ENCODE measurements at places on chromosomes 2 and 18.

- no peak for DNase-seq
Observed at GRCh38 chr2:154537024-154537423, 161.5 kb upstream of the KCNJ3 start.

DNA sequence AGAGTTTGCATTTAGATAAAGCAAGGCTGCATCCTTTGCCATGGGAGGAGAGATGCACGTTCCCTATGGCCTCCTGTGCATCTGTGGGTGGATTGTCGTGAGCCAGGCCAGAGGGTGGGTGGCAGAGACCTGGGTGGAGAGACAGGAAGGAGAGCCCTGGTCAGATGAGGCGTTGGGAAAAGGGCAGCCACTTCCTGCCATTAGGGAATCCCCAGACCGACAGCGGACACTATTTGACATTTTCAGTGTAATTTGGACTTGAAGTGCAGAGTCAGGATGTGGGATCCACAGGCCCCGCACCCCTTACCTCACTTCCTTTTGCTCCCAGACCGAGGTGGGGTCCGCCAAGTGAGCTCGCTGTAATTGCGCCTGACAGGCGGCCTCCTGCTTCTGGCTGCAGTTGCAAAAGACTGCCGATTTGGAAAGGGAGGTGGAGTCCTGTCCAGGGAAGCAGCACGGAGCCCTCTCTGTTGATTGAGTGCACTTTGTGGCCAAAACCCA, 150.0 kb downstream of the DYSF start:
- no peak for DNase-seq

GRCh38 chr18:49020621-49021021, 69.9 kb upstream of the SMAD7 start:
- DNase-seq, result no peak

DNA sequence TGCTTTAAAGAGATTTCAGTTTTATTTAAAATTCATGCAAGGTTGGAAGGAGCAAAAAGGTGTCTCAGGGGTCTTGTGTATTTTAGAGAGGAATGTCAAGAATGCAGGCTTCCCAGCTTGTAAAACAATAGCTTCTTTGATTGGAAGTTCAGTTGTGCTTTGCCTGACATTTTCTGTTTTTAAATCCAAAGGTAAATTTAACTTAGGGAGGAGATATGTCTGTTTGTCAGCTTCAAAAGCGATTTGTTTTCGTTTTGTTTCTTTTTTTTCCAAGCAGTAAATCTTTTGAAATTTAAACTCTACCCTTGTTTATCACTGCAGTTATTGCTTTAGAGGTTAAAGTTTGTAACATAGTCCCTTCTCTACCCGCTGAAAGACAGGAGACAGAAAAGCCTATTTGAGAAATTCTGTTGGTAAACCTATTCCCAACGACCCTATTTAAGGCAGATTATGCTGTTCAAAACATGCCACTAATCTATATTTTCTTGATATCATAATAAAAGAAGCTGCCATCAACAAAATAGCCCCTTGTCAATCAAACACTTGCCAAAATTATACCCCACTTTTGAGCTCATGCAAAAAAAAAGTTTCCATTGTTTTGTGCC, 639.6 kb downstream of the IRS1 start:
- DNase-seq, result no peak

- no peak for DNase-seq
Observed at GRCh38 chr2:24793761-24794435, 673 bp downstream of the CENPO start.

- no peak for DNase-seq
Observed at GRCh38 chr18:69996951-69997798, 49.5 kb upstream of the CD226 start.

GRCh38 chr2:178731300-178731699, 75.9 kb downstream of the TTN start:
- DNase-seq, result no peak

DNA sequence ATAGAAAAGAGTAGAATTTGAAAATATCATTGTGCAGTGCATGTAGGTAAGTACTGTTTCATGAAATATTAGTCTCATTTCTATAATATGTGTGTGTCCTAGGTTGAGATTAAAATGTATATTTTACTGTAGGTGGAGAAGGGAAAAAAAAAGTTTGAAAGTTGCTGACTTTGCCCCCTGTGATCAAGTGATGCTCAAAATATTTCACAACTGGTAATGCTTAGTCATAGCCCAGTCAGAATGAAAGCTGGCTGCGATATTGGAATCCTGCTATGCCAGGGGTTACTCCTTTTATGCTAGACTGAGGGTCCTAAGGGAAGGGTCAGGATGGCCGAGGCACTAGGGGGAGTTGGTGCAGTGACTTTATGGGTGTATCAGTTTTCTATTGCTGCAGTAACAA, 19.5 kb upstream of the CFAP36 start:
- no peak for DNase-seq

DNA sequence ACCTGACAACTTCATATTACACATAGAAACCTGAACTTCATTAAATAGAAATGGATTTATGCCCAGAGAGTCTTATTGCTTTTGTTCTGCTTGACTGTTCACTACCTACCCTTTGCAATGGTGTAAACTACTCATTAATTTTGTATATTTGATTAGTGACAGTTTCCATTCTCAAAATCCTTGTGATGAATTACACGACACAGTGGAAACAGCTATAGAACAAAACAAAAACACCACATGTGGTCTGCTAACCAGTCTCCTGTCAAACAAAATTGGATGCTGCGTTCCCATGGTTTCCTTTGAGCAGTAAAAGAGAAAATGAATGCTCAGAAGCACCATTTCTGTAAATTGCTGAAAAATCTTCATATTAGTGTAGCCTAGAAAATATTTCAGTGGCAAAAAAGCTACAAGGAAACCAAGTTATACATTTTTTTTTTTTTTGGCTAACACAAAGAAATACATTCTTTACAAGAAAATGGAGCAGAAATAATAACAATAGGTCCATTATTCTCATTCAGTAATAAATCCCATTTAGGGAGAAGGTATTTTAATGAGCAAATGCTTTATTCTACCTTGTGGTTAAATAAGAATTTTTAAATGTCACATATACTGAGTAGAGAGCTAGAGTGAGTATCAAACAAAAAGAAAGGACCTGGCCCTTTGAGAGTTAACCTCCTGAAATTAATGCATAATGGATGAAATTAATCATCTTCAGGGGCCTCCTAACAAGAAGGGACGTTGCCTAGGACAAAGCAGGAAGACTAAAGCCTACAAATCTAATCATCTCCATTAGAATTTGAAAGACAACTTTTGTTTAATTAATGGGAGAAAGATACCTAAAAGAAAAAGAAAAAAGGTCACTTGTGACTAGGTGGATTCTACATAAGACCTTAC, 355.1 kb upstream of the ZC3H15 start:
- DNase-seq, result no peak

DNA sequence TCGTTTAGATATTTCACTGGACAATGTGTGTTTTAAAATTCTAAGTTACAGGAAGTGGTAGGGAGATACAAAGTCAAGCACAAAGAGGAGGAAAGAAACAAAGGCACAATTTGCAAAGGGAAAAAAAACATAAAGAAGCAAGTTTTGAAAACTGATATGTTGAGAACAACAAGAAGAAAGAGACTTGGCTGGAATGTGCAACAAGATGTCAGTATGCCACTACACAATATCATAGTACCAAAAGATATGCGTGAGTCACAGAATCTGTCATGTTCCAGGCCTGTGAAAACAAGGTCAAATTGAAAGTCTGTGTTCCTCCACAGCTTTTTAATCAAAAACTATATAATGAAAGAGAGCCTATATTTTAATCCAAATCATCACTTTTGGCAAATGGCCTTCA, 12.0 kb downstream of the EXOC6B start:
- no peak for DNase-seq

DNA sequence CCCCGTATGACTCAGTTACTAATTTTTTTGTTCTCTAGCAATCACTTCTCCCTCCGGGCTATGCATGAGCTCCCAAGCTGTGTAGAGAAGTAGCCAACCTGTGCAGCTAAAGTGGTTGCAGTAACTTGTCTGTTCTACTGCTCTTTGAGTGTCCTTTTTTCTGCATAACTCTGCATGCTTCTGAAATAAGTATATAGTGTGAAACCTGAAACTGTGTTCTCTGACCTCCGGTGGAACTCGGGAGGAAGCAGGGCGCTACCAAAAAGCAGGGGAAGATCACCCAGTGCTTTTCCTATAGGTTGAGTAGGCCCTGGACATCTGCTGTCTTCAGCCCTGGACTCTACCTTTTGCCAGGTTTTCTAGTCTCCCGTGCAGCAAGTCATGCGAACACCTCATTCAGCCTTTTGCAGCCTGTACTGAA, 47.8 kb downstream of the PHLPP1 start:
- no peak for DNase-seq

- DNase-seq, result no peak
Observed at GRCh38 chr2:118371515-118371914, 283.2 kb downstream of the INSIG2 start.

GRCh38 chr2:171167352-171167997, 6.8 kb upstream of the TLK1 start:
- DNase-seq, result no peak

- DNase-seq, result peak; percentile 27
Observed at GRCh38 chr2:35410431-35411061, 945.0 kb upstream of the CRIM1 start.

GRCh38 chr2:166614029-166614428, 120.0 kb upstream of the SCN7A start:
- no peak for DNase-seq

GRCh38 chr2:164642946-164643555, 21.8 kb upstream of the GRB14 start:
- DNase-seq, result no peak

DNA sequence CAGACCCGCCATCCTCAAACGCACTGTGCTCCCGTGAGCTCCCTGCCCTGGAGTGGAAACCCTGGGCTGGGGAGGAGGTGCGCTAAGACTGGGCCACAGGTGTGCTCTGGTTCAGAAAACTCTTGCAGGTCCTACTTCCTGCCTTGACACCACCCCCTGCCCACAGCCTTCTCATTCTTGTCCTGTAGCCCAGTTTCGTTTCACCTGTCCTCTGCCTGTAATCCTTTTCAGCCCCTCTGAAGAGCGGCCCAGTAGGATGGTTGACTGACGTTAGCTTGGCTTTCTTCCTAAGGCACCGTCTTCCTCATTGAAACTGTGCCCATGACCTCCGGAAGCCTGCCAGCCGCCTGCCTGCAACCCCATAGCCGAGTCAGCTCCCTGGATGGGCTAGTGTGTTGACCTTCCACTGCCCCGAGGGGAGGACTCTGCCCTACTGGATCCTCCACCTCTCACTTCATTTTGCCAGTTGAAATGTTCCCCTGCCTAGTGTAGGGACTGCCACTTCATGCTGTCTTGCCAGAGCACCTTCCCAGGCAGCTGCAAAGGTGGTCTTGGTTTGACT, 116.9 kb downstream of the AGAP1 start:
- no peak for DNase-seq

DNA sequence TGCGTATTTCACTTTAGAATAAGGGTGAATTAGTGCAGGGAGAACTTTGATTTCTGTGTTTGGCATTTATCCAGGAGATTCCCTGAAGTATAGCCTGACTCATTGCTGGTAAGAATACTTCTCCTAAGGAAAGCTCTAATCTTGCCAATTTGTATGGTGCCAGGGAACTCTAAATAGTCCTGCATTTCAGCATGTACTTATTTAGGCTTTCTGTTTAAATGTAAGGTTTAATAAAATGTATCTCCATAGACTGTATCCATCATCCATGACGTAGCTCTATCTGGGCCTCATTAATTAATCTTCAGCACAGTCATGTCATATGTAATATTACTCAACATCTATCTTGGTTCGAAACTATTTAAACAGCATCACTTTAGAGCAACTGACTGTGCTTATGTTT, 127.7 kb downstream of the DOK6 start:
- DNase-seq, result no peak

GRCh38 chr2:85611217-85611704, 605 bp downstream of the C2orf68 start:
- DNase-seq, result no peak

DNA sequence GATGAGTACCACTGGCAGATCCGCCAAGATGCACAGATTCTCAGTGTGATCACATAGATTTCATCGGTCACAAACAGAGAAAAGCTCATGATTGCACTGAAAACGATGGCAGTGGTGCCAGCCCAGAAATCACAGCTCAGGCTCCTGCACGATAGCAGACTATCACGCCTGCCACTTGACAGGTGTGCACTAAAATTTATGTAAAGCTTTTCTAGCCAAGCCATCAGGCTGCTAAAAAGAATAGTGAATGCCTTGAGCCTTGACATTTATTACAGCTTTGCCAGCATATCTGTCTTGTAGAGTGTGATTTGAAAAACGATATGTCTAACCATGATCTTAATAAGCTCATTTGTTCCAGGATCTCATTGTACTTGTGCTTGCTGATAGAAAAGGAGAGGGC, 409.5 kb upstream of the CWC22 start:
- DNase-seq, result no peak

- no peak for DNase-seq
Observed at GRCh38 chr2:143083636-143084035, 45.6 kb upstream of the ARHGAP15 start.

- no peak for DNase-seq
Observed at GRCh38 chr2:169114056-169114455, 44.7 kb downstream of the DHRS9 start.

DNA sequence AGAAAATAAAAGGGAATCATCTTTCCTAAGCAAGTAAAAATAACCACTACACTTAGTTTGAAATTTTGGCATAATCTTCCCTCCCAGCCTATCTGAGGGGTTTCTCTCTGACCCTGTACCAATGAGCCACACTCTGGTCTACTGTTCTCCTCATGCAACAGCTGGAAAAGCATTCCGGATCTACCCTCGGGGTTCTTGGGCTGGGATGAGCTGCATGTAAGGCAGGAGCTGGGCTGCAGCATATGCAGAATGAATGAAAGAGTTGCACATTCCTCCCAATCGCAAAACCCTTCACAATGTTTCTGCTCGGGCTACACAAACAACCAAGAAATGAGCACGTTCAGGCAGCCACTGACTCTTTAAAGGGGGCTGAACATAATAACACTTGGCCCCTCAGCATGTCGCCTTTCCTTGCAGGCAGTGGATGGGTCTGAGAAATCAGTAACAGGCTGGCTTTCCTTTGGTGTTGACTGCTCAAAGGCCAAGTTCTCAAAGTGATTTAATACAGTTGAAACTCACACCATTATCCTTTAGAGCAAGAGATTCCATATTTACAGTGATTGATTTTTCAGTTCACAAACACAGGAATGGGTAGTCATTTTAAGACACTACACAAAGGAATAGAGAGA, 180.4 kb upstream of the ZFP36L2 start:
- no peak for DNase-seq

DNA sequence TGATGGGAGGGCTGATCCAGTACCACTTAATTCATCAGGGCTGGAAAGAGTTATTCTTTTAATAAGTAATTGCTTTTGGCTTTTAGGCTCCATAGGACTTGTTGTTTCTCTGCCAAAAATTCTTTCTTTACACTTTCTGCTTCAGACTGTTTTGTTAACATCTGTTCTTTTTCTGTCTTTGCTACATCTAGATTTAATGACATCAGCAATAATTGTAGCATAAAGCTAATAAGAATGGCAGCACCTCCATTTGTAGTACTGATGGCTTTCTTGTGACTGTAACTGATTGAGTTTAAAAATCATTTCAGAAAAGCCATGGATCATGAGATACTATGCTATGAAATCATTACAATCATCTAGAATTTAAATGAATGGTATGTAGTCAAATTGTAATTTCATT, 46.4 kb upstream of the ACKR3 start:
- no peak for DNase-seq

Measured in stimulated activated CD8-positive, alpha-beta memory T cell treated with anti-CD3 and anti-CD28 coated beads, Interleukin-4, amount 100 ng/mL, for 24 hours (primary cell).